Mesenteric fat pad (tissue), 1 donor: ENCODE measurements at places on chromosomes 1 and 21. TPM values are rescaled to one million over a fixed set of nuclear protein-coding genes. Genes with fewer than 3 reads are reported as not detected.

DNA sequence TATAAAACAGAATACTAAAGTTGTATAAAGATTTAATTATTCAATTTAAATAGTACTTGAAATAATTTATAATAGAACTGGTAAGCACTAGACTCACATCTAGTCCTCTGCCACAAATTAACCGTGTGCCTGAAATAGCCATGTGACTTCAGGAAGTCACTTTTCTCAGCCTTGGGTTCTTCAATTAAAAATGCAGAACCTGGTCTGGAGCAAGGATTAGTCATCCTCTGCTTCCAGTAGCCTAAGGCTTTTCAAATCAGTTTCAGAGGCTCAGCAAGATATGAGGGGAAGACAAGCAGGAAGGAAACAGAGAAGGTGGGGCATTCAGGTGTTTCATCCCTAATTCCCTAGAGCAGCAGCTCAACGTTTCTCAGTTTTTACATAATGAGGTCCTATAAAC, 23.0 kb downstream of the DPH5 start:
- no peak for DNase-seq

The CCDC185 gene
- not detected for total RNA-seq

The NFASC gene
- total RNA-seq = 11.5 TPM

GRCh38 chr1:97451046-97451826, 469.6 kb downstream of the DPYD start:
- no peak for DNase-seq

- peak; percentile 97 for DNase-seq
Measured at GRCh38 chr1:155324037-155324716, 3.5 kb downstream of the RUSC1 start.

DNA sequence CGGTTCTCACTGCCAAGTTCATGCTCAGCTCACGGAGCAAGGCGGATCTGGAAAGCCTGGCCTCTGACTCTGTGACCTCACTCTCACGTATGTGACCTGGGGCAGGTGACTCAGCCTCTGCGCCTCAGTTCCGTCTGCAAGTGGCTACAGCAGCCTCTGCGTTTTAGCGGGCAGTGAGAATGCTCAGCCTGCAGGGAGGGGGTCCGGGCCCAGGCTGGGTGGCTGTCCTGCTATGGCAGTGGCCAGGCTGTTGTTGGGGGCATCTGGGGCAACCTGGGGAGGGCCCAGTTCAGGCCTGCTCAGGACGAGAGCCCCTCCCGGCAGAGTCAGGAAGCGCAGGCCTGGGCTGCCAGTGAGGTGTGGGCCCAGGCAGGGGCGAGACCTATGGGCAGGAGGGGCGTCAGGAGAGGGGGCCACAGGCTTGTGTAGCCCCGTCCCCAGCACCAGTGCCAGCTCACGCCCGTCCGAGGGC, 27.9 kb downstream of the ARHGEF16 start:
- no peak for DNase-seq

- DNase-seq = no peak
Measured at GRCh38 chr1:225977937-225978748, 21.0 kb downstream of the SDE2 start.

The PRELP gene
- 80.0 TPM for total RNA-seq

DNA sequence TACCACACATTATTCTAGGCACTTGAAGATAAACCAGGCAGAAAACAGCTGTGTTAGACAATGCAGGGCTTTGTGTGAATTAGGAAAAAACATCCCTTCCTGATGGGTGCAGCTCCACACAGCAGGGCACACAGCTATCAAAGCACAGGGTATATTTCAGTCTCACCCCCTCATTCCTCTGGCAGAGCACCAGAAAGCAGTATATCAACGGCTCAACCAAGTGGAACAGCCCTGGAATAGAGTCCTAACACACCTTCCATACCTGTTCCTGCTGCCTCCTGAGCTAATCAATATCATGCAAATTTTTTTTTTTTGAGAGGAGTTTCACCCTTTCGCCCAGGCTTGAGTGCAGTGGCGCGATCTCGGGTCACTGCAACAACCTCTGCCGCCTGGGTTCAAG, 32.1 kb downstream of the LYST start:
- DNase-seq = no peak

GRCh38 chr1:85579622-85580021, 939 bp upstream of the CCN1 start:
- DNase-seq = no peak

DNA sequence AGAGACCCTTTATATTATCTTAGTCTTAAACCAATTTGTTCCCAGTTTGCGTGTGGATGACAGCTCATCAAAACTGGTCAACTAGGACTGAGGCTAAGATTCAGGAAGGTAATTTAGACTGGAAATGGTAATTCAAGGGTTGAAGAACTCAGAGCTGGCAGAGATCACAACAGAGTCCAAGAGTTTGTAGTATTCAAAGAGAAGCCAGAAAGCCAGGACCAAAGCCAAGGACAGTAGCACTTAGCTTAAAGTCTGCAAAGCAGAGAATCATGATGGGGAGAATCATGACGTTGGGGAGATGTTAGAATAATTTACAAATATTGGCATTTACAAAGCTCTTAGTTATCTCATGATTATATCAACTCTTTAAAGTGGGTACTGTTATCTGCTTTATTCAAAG, 32.6 kb downstream of the RNF11 start:
- no peak for DNase-seq

DNA sequence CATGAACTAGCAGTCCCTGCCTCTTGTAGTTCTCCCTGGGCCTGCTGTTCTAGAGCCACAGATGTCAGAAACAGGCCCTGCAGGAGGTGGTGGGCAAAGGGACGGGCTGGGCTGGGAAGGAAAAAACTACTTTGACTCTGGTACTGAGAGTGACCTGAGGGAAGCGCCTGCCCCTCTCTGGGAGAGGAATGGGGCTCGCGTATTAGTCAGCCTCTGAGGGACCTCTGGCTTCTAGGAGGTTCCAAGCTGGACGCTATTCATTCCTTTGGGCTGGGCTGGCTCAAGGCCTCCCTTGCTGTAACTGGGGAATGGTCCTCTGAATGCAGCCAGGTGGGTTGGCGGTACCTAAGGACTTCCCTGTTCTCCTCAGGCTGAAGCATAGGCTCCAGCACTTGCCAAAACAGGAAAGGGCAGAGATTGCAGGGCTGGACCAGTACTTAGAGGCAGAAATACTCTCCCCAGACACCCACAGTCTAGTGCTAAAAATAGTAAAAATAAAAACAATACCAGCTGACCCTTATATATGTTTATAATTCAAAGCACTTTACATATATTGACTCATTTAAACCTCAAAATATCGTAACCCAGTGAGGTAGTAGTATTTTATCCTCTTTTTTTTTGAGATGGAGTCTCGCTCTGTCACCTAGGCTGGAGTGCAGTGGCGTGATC, 7.1 kb downstream of the POMGNT1 start:
- DNase-seq = no peak

The TSACC gene
- 0.64 TPM for total RNA-seq

The HTR6 gene
- not detected for total RNA-seq
